ENCODE measurements at places on chromosomes 1 and 21. TPM values are rescaled to one million over a fixed set of nuclear protein-coding genes. Genes with fewer than 3 reads are reported as not detected.

S100B gene
- not detected for total RNA-seq

GJB4 gene
- not detected for total RNA-seq

USH2A gene
- not detected for total RNA-seq

SH2D1B gene
- not detected for total RNA-seq

LDLRAD1 gene
- not detected for total RNA-seq

GLIS1 gene
- not detected for total RNA-seq

DNA sequence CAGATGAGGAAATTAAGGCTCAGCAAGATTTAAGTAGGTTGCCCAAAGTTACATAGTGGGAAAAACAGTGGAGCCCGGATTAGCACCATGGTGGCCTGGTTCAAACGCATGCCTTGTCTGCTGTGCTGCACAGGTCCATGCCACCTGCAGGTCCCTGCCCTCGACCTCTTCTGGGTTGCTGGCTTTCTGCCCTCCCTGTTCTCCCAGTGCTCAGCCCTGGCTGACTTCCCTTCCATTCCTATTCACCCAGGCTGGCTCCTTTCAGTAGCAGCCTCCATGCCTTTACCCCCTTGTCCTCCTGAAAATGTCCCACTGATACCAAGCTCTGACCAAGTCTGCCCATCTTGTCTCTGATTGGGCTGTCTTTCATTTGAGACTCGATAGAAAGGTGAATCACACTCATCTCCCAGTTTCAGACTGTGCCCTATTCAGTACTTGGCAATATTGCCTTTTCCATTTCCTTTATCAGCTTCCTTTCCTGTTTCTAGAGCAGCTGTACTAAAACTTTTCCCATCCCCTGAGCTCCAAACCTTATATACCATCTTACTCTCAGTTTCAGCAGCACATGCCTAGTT is 75.8 kb downstream of the ST3GAL3 start:
- peaks cover 16% of the 10 kb centered on the region for H3K4me1 ChIP-seq
- H3K27me3 ChIP-seq: no peaks in the 10 kb centered on the region
- DNase-seq: no peak
- peaks cover 18% of the 10 kb centered on the region for H3K36me3 ChIP-seq

GRCh38 chr1:65231718-65232330 is 77.5 kb upstream of the DNAJC6 start:
- DNase-seq: no peak
- peaks cover 6% of the 10 kb centered on the region for H3K27me3 ChIP-seq
- no peaks in the 10 kb centered on the region for H3K36me3 ChIP-seq
- H3K27ac ChIP-seq: no peak overlapping the region

GRCh38 chr1:77976433-77977076 is 2.3 kb downstream of the FUBP1 start:
- no peak overlapping the region for H3K27ac ChIP-seq
- peaks cover 42% of the 10 kb centered on the region for H3K4me1 ChIP-seq
- DNase-seq: peak; percentile 30
- peak overlapping the region; percentile 68 for H3K4me3 ChIP-seq

DNA sequence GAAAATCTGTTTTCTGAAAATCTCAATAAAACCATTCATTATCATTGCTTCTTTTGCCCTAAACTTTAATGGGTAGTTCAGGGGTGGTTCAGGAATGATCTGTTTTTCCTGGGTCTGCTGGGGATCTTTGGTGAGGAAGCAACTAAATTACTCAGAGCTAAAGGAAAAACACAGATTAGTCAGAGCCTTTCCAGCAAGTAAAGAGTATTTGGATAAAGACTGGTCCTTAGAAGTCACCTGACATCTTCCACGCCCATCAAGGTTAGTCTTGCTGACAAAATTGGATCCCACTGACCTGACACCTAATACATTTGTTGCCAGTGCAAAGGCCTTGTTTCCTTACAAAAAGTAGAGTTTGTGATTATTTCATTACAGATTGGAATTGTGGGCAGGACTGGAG is 24.2 kb downstream of the HSPA13 start:
- peaks cover 18% of the 10 kb centered on the region for H3K27me3 ChIP-seq
- H3K36me3 ChIP-seq: no peaks in the 10 kb centered on the region
- DNase-seq: no peak
- H3K27ac ChIP-seq: no peak overlapping the region

DNA sequence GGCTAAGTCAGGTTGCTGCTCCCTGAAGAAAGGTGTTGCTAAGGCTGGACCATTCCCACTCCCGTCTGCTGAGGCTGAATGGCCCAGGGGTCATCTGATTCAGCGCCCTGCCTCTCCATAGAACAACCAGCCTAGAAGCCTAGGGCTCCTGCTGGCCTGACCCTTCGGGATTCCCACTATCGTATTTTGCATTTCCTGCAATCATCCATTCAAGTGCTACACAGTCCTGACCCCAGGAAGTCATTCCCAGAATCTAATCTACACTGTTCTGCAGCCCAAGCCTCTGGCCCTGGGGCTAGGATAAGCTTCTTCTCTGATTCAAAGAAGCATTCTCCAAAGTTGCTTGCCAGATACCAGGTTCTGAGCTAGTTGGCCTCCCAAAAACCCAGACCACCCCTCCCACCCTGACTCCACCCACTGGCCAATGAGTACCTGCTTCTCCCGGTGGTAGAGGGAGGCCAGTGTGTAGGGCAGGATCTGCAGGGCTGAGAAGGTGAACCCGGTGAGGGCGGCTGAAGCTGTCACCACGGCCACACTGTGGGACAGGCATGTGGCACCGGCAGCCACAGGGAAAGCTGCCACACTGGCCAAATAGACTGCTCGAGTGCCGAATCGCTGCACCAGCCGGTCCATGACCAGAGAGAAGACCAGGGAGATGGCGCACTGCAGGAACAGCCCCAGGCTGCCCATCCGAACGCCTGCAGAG is 18.7 kb downstream of the SLC45A3 start:
- no peak overlapping the region for H3K4me3 ChIP-seq
- H3K27ac ChIP-seq: no peak overlapping the region
- no peaks in the 10 kb centered on the region for H3K36me3 ChIP-seq
- H3K4me1 ChIP-seq: no peaks in the 10 kb centered on the region

- H3K27ac ChIP-seq: no peak overlapping the region
- no peaks in the 10 kb centered on the region for H3K4me1 ChIP-seq
- H3K4me3 ChIP-seq: no peak overlapping the region
- H3K27me3 ChIP-seq: no peaks in the 10 kb centered on the region
- no peaks in the 10 kb centered on the region for H3K36me3 ChIP-seq
Measured at GRCh38 chr21:37060296-37060695, 12.6 kb downstream of the PIGP start.

- H3K36me3 ChIP-seq: peaks cover 8% of the 10 kb centered on the region
- H3K27ac ChIP-seq: no peak overlapping the region
- H3K4me1 ChIP-seq: peaks cover 10% of the 10 kb centered on the region
- no peak overlapping the region for H3K4me3 ChIP-seq
- no peaks in the 10 kb centered on the region for H3K27me3 ChIP-seq
- DNase-seq: no peak
Measured at GRCh38 chr1:2646837-2647236, 14.0 kb upstream of the MMEL1 start.

DNA sequence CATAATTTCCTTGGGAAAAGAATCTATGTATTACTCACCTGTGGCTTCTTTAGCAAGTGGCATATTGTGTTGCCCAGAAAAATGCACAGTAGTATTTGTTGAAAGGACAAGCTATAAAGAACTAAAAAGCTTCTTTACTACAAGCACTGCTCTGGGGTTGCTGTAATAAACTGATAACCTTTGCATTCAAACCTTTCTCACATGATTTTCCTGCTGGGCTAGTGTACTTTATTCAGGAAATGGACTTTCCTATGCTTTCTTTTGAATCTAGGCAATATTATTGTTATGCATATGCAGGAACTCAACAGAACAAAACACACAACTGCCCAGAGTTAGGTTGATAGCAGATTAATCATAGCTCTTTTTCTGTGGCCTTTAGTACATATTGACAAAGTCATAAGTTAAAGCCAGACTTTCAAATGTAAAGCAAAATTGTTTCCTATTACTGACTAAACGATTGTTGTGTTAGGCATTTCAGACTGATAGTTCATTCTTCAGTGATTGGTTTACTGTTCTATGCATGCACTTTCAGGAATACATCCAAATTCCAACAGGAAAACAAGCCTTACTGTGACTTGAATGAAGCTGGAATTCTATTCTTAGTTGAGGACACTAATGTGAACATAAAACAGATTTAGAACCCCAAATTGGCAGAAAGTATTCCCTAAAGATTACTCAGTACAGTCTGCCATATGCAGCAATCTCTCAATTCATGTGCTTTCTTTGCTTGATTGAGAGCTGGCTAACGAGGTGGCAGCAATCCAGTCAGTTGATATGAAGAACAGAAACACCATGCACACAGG is 564.3 kb upstream of the NEGR1 start:
- DNase-seq: no peak
- H3K4me3 ChIP-seq: no peak overlapping the region
- no peak overlapping the region for H3K27ac ChIP-seq
- H3K27me3 ChIP-seq: no peaks in the 10 kb centered on the region
- H3K4me1 ChIP-seq: no peaks in the 10 kb centered on the region
- no peaks in the 10 kb centered on the region for H3K36me3 ChIP-seq

- no peak overlapping the region for H3K4me3 ChIP-seq
- no peak for DNase-seq
- no peak overlapping the region for H3K27ac ChIP-seq
- no peaks in the 10 kb centered on the region for H3K27me3 ChIP-seq
Measured at GRCh38 chr1:171884475-171884874, 43.2 kb downstream of the DNM3 start.

- no peaks in the 10 kb centered on the region for H3K27me3 ChIP-seq
- no peak overlapping the region for H3K4me3 ChIP-seq
- H3K36me3 ChIP-seq: peaks cover 46% of the 10 kb centered on the region
- DNase-seq: no peak
- H3K4me1 ChIP-seq: peaks cover 4% of the 10 kb centered on the region
Measured at GRCh38 chr1:167701510-167701909, 20.3 kb upstream of the MPZL1 start.

GRCh38 chr1:3774946-3775489 is 2.5 kb downstream of the SMIM1 start:
- no peaks in the 10 kb centered on the region for H3K27me3 ChIP-seq
- peaks cover 8% of the 10 kb centered on the region for H3K36me3 ChIP-seq
- no peak for DNase-seq
- no peak overlapping the region for H3K4me3 ChIP-seq
- peaks cover 5% of the 10 kb centered on the region for H3K4me1 ChIP-seq
